ENCODE measurements at places on chromosomes 3 and 15.

- no peak for DNase-seq
Observed at GRCh38 chr15:89472785-89473256, 23.6 kb downstream of the RHCG start.

GRCh38 chr3:162865466-162865865, 1368.9 kb downstream of the OTOL1 start:
- DNase-seq: no peak

DNA sequence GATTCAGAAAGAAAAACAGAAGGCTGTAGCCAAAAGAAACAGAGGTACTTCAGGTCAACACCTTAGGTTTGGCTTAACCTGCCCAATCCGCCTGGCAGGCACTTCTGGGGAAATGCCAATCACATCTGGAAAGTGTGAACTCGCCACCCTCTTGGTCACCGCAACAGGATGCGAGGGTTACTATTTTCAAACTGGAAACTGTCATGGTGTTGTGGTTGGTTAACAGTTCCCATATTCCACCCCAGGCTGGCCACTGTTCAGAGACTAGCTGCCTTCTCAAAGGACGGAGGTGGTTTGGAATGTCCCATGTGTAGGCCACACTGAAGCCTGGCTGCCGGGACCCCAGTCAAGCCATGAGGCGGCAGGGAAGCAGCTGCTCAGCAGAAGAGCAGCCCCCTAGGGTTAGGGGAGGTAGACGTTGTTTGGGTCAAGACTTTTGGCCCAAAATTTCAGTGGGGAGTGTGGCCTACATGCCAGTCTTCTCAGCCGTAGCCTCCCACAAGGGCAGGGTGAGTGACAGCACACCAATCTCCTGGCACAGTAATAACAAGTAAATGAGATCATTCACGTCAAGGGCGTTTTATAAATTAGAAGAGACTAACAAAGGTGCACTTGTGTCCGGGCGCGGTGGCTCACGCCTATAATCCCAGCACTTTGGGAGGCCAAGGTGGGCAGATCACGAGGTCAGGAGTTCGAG, 54.6 kb downstream of the UMPS start:
- no peak for DNase-seq

GRCh38 chr3:61524933-61525332, 36.4 kb upstream of the PTPRG start:
- DNase-seq: no peak

GRCh38 chr3:46898321-46899150, 21.0 kb downstream of the PTH1R start:
- no peak for DNase-seq

- DNase-seq: no peak
Observed at GRCh38 chr15:32956006-32956405, 238.2 kb downstream of the GREM1 start.

GRCh38 chr3:134229038-134229437, 21.6 kb downstream of the RYK start:
- DNase-seq: no peak

GRCh38 chr15:95215017-95215416, 983.7 kb downstream of the MCTP2 start:
- DNase-seq: no peak

DNA sequence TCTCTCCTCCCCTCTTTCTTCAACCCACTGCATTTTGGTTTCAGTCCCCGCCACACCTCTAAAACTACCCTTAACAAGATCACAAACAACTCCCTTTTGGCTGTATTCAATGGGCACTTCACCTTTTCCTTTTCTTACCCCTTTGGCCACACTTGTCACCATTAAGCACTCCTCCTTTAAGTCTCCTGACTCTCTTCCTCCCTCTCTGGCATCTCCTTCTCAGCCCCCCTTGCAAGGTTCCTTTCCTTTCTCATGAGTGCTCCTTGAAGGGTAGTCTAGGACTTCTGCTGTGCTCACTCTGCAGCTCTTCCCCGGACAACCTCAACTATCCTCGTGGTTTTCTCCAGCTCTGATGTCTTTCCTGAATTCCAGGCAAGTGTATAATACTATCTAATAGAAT, 103.7 kb downstream of the RPL22L1 start:
- DNase-seq: no peak

- DNase-seq: no peak
Observed at GRCh38 chr3:16060358-16060852, 114.1 kb upstream of the GALNT15 start.

DNA sequence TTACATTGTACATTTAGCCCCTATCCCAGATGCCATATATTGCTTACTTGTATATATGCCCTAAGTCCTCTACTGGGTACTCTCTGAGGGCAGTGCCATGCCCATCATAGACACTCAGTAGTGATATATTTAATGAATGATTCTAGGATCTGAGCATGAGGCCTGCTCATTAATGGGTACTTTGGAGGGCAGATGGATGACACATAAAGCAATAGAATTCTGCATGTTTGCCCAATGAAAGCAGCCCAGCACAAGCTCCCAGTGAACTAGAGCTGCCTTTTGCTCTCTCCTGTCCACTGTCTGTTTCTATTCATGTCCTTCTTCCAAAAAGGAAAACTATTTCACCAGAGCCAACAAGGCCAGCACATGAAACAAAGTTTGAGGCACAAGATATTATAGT, 63.9 kb downstream of the TGFBR2 start:
- no peak for DNase-seq

- no peak for DNase-seq
Observed at GRCh38 chr3:65734382-65734781, 304.3 kb downstream of the MAGI1 start.

DNA sequence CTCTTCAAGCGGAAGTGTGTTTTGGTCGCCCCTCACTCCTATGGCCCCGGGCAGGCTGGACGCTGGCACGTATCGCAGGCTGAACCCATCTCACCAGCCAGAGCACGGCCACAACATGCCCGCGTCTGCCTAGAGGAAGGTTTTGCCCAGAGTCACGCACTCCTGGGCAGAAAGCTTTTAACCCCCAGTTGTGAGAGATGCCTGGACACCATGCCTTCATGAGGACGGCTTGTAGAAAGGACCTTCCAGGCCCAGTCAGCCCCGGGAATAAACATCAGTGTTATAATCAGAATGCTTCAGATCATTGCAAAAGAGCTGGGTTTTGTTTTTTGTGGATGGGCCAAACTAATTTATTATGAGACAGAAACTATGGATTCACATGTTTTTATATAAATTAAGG, 16.5 kb downstream of the CYFIP1 start:
- DNase-seq: no peak

- DNase-seq: peak; percentile 74
Observed at GRCh38 chr3:23944861-23945662, at the start of gene NR1D2. TSS of gene NR1D2 (plus strand) at chr3:23945286. CDS start at chr3:23945579, 293 bp downstream.

DNA sequence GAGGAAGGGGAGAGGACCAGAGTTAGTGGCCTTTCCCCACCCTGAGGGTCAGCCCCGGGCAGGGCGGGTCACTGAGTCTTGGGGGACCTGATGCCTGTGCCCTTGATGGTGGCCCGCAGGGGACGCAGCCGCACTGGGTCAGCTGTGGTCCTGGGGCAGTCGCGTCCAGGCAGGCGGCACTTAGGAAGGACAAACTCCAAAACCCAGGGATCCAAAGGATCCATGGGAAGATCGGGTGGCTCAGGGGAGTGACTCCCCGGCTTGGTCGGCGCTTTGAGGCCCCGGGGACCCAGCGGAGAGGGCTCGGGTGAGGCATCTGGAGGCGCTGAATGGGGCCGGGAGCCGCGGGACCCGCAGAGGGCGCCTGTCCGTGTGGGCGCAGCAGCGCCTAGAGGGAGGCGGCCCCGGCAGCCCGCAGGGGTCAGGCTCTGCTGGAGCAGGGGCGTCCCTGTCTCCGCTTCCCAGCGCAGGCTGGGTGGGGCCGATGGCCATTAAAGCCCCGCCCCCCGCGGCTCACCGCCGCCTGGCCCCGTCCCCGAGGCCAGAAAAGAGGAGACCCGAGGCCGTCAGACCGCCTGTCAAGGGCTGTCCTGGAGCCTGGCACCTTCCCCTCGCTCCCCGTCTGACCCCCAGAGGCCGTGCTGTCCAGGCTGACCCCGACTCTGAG, 17.5 kb downstream of the CIDEC start:
- peak; percentile 13 for DNase-seq

DNA sequence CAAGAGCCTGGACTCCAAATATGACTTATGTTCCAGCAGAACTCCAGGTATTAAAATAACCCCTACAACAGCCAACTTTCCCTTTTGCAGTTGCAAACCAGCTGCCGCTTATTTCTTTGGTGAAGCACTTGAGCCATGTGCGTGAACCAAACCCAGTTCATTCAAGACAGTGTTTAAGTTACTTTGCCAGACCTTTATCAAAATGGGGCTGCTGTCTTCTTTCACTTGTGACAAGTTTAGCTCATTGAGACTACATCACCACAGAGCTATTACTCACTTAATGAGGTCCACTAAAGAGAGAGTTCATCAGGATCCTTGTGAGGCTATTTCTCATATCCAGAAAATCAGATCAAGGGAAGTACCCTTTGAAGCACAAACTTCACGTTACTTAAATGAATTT, 2.4 kb upstream of the XRN1 start:
- DNase-seq: no peak

DNA sequence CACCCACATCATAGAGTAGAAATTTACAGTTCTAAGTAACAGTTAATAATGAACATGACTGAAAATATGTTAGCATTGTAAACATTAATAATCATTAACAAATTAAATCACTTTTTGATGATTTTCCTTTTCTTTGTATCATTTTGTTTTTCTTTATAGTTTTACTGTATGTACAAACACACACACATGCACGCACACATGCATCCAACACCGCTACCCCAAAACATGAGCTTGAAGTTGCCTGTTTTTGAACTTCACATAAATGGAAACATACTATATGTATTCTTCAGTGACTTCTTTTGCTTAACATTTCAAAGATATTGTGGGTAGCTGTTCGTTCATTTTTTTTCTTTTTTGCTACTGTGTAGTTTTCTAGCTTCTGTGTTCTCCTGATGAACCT, 123.9 kb downstream of the FNDC3B start:
- no peak for DNase-seq

DNA sequence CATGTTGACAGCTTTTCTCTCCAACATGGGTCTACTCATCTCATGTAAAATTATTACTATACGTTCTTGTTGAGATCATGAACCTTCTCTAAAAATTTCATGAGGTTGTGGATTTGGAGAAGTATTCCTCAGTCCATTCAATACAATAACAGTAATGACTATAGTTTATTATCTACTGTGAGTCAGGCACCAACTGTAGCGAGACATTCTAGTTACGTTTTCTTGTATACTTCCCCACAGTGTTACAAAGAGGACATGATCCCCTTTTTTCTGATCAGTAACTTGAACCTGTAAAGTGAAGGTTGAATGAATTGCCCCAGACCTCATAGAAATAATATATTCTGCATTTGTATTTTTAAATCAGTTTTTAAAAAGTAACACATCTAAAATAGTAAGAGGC, 76.4 kb downstream of the AKAP13 start:
- no peak for DNase-seq

DNA sequence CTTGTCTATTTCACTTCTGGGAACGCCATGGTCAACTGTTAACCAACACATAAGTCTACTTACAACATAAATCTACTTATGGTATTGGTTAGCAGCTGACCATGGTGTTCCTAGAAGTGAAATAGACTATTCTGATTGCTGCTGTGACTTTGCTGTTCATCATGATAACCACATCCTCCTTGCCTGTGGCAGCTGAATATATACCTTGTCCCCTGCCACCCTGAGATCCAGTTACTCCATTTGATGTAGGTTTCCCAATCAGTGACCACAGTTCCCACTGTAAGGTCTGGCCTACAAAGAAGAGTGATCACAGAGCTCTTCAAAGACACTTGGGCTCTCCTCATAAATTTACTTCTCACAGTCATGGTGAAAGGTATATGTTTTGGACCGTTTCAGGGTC, 66.8 kb upstream of the ALDH1A3 start:
- DNase-seq: no peak

- no peak for DNase-seq
Observed at GRCh38 chr15:93332168-93332553, 243.2 kb upstream of the RGMA start.

DNA sequence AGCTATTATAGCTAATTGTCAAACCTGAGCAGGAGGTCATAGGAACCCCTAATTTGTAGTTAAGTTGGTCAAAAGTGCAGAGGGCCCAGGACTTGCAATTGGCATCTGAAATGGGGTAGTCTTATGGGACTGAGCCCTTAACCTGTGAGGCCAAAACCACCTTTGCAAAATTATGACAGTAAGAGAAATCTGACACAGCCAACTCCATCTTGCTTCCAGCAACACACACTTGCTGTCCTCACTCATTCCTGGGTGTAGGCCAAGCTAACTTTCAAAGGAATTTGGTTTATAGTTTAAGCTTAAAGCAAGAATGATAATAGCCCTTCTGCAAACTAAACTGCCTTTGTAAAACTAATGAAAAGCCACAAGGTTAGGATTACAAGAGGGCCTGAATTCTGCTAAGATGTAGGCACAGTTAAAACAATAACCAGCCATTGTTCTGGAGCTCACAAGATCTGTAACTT, 57.6 kb upstream of the FRMD4B start:
- no peak for DNase-seq

GRCh38 chr3:194604126-194604525, 29.1 kb downstream of the TMEM44 start:
- DNase-seq: no peak

DNA sequence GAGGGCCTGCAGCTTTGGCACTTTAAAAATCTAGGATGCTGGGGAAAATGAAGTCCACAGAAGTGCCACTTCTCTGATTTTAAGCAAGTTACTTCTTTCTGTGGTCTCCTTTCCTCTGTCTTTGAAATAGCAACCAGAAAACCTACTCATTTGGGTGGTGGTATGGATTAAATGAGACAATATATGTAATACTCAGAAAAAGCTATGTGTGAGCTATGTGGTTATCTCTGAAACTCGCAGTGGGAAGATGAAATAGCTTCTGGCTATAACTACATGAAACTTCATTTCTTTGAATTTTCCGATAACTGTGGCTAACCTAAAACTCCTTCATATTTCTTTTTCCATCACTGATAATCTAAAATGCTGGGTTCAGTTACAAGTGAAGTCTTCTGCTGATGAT, 368.9 kb downstream of the CLSTN2 start:
- no peak for DNase-seq

GRCh38 chr3:46746711-46747110, 29.0 kb upstream of the PRSS50 start:
- no peak for DNase-seq

- no peak for DNase-seq
Observed at GRCh38 chr3:48423883-48424695, 5.8 kb downstream of the PLXNB1 start.

- no peak for DNase-seq
Observed at GRCh38 chr3:42063888-42064287, 27.3 kb upstream of the TRAK1 start.

- DNase-seq: no peak
Observed at GRCh38 chr15:39226169-39226937, 354.5 kb upstream of the THBS1 start.

GRCh38 chr3:175311404-175311803, 452.3 kb downstream of the NAALADL2 start:
- DNase-seq: no peak

DNA sequence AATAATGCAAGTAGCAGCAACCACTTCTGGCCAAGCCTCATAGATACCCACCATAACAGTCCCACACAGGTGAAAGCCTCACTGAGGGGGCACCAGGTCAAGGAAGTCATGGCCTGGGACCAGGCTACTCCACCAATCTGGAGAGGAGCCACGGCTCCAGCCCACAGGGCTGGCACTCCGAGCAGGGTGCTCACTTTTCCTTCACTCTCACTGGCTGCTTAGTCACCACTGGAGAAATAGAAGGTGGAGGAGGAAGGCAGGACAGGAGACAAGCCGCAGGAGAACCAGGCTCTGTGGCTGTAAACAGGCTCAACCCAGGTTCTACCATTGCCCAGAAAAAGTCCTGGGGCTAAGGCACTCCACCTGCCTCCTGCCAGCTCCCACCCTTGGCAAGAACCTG, 1.2 kb downstream of the USP19 start:
- DNase-seq: no peak

Data from activated T-helper 9 cell treated with anti-CD3 and anti-CD28 coated beads, Interleukin-2, amount 50 U/mL, for 16 hours (primary cell).